Activated T-helper 17 cell treated with anti-CD3 and anti-CD28 coated beads, Interleukin-2, amount 50 U/mL, for 72 hours (primary cell): ENCODE measurements at places on chromosomes 3 and 15. TPM values are rescaled to one million over a fixed set of nuclear protein-coding genes. Genes with fewer than 3 reads are reported as not detected.

DNA sequence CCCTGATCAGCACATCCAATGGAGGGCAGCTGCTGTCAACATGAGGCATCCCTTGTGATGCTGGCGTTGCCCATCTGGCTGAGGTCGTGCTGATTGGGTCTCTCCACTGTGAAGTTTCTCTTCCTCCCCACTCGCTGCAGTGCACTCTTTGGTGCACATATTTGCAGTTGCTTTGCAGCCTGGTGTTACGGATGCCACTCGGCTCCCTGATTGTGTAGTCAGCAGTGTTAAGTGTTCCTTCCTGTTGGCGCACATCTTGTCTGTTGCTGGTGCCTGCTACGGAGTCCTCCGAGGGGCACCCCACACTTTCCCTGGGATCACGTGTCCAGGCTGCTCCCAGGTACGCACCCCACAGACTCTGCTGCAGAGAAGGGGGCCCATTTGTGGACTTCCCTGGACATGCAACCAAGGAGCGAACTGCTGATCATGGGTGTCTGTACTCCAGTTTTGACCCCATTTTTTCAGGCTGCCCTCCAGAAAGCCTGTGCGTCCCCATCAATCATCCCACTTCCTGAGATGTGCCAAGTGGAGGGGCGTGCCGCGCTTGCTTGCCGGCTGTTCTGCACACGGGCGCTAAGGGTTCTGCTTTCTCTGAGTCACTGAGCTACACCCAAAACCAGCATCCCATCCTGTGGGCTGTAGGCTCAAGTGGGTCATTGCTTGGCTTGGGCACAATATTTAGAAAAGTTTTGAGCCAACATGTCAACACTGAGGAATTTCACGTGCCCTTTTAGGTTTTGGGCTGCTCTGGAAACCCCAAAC is 98.6 kb downstream of the FBLN2 start:
- ATAC-seq, result peak; percentile 34

- peak; percentile 80 for ATAC-seq
Measured at GRCh38 chr15:69509131-69509530, 56.5 kb downstream of the RPLP1 start.

DNA sequence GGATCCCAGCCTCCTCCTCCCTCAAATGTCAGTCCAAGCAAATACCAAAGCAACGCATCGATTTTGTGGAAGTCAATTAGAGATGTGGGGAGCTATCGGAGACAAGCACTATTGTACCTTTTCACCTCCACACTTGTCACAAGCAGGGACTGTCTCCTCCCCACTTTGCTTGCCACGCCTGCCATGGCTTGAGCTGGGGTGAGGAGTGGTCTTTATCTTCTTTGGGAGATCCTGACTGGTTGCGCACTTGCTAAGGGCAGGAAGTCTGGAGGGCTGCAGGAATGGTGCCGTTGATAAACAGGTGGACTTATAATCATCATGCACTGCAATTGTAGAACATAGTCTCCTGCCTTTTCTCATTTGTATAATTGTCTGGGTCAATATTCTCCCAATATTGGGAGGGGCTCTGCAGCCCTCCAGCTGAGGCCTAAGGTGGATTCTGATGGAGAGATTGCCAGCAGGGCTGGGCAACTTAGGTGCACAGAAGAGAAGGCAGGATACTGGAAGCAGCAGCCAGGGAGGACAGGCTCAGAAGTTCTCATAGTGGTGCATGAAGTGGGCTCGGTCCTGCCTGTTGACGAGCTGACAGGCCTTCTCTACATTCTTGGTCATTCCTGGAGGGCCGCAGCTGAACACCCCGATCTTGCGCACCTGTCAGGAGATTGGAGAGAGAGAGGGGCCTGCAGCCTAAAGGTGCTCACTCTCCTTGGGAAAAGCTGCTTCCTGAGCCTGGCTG is 20.2 kb downstream of the DUOX2 start:
- no peak for ATAC-seq

DNA sequence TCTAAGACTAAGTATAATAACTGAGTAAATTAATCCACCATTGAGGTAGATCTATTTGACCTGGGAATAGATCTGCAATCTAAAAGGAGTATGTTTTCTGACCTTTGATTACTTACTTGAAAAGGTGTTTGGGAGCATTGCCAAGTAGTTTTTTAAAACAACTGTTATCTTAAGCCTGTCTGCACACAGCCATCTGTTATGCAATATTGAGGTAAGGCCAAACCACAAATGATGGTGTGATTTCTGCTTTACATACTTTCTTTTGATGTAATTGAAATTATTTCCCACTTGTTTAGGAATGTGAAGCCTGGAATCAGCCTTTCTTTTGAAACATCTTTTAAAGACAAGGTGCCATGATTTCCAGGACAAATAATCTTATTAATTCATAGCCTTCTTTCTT is 274.0 kb downstream of the BBX start:
- ATAC-seq, result no peak

- ATAC-seq, result no peak
Measured at GRCh38 chr3:193874512-193874911, 261.4 kb upstream of the HES1 start.

GRCh38 chr15:62497356-62497755 is 332.3 kb upstream of the C2CD4B start:
- no peak for ATAC-seq

DNA sequence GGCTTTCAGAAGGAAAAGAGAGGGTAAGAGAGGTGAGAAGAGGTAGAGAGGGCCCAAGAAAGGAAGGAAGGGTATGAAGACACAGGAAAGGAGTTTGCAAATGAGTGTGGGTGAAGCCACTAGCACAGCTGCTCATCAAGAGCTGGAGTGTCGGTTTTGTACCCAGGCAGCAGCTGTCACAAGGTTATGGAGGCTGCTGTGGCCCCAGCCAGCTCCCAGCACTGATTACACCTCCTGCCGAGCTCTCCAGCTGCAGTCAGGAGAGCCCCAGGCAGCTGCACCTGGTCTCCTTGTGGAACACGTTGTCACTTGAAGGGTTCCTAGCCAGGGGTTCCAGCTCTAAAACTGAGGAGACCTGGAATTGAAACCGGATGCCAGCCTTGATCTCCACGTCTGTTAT is 60.4 kb upstream of the CHD2 start:
- ATAC-seq, result peak; percentile 79

- ATAC-seq, result no peak
Measured at GRCh38 chr3:27031476-27031875, 337.7 kb downstream of the NEK10 start.

CHCHD6 gene
- total RNA-seq, result 9.9 TPM
